ENCODE measurements at places on chromosomes 12 and 14. TPM values are rescaled to one million over a fixed set of nuclear protein-coding genes. Genes with fewer than 3 reads are reported as not detected.

DNA sequence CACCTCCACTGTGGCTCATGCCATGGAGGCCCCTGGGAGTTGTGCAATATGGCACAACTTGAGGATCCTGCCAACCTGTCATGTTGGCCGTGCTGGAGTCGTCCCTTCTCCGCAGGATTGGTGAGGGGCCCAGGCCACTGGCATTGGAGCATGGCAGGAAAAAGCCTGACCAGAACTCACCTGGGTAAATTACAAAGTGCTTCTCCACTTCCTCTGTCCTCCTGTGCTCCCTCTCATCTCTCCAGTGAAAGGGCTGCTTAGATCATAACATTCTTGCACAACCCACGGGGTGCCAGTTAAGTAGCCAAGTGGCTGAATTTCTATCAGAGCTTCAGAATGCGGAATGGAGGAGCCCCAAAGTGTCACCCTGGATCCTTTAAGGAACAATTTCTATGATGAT lies 381.0 kb downstream of the DPF3 start:
- DNase-seq: peak; percentile 36

GRCh38 chr12:100995201-100995600 lies 200.6 kb downstream of the ANO4 start:
- no peak for DNase-seq

DNA sequence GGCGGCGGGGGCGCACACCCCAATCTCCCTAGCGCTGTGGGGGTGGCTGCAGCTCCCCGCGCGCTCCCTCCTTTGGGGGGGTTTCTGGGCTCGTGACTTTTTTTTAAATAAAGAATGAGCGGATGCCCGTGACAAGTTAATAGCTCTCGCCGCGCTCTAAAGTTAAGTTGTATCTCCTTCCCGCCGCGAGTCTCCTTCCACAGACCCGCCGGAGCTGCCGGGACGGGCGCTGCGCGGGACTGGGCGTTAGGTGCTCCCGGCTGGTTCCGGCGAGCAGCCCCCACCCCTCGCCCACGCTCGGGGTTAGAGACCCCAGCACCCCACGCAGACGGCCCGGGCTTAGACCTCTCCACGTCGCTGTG lies 82.6 kb upstream of the HMGA2 start:
- no peak for DNase-seq

DNA sequence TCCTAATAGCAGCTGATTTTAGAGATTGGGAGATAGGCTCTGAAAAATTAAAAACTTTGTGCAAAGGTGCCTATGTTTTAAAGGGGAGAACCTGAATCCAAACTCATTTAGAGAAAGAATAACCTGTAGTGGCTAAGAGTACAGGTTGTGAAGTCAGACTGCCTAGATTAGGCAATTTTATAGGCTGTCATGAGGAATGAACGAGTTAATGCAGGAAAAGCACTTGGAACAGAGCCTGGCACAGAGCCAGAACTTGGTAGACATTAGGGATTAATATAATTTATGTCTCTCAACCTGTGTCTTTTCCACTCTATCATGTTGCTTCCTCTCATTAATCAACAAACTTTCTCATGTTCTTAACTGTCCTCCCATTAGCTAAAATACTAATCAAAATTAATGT lies 98.1 kb downstream of the WIF1 start:
- DNase-seq: no peak

- DNase-seq: peak; percentile 82
These were observed 158.0 kb downstream of the EGLN3 start for GRCh38 chr14:33792720-33793368.

DNA sequence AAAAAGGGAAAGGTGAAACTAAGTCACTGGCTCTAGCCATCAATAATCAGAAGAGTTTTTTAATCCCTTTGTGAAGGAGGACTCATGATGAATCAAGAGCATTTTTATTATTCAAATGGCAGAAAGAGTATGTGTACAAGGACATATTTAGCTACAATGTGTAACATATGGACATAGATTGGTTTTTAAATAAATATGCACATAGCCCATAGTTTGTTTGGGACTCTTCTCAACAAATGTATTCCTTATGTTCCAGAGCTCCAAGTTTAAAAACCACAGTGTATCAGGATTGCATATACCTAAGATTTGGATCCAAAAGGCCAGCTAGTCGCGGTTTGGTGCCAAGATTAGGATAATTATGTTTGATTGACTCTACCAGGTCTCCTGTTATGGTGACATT lies 104.2 kb downstream of the C12orf50 start:
- DNase-seq: no peak

OR11H12 gene
- not detected for total RNA-seq

KRT82 gene
- total RNA-seq: not detected

OAS2 gene
- 6.0 TPM for total RNA-seq

IL26 gene
- total RNA-seq: not detected
